ENCODE measurements at places on chromosomes 16 and 17. TPM values are rescaled to one million over a fixed set of nuclear protein-coding genes. Genes with fewer than 3 reads are reported as not detected.
A peak's percentile ranks its signal among the peaks of the same experiment; 100 is the strongest.

- H3K27ac ChIP-seq: no peak overlapping the region
- peaks cover 29% of the 10 kb centered on the region for H3K4me1 ChIP-seq
- H3K4me3 ChIP-seq: no peak overlapping the region
- DNase-seq: no peak
Measured at GRCh38 chr17:61583660-61584264, 7.3 kb downstream of the NACA2 start.

DNA sequence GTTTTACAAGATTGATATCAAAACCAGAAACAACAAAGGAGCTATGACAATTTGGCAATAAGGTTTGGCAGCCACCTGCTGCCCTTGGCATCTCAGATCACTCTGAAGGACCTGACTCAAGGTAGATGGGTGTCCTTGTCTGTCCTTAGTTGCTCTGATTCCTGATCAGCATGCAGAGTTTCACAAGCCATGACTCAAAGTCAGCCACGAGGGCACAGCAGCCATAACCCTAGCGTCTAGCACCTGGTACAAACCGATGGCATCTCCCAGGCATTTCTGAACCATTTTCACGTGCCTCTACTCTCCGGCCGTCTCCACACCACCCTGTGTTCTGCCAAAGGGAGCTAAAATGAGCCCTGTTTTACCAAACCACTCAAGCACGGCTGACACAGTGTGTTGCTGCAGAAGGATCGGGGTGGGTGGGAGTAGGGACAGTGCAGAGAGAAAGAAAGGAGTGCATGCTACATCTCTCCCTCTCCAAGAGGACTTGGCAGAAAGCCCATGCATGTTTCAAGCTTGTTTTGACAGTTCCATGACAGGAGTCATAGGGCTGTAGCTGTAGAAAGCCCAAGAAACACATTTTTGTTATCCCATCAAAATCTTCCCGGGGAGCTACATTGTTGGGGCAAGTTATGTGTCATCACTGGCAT is 297.3 kb downstream of the ABCC12 start:
- no peak overlapping the region for H3K4me3 ChIP-seq
- H3K36me3 ChIP-seq: peaks cover 5% of the 10 kb centered on the region
- no peaks in the 10 kb centered on the region for H3K4me1 ChIP-seq

DNA sequence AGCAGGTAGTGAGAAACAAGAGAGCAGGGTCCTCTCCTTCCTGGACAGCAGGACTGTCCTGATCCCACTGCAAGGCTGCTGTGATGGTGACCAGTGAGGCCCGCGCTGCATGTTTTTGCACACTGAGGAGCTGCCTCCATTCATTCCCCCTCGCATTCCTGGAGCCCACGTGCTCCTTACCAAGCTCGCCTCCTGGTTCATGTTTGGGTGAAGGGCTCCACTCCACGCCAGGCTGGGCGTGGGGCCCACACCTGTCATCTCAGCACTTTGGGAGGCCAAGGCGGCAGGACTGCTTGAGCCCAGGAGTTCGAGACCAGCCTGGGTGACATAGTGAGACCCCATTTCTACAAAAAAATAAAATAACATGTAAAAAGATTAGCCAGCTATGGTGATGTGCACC is 15.4 kb upstream of the FASN start:
- H3K36me3 ChIP-seq: no peaks in the 10 kb centered on the region
- no peaks in the 10 kb centered on the region for H3K27me3 ChIP-seq
- H3K27ac ChIP-seq: no peak overlapping the region
- no peak overlapping the region for H3K4me3 ChIP-seq

The SLC47A1 gene
- not detected for total RNA-seq

DNA sequence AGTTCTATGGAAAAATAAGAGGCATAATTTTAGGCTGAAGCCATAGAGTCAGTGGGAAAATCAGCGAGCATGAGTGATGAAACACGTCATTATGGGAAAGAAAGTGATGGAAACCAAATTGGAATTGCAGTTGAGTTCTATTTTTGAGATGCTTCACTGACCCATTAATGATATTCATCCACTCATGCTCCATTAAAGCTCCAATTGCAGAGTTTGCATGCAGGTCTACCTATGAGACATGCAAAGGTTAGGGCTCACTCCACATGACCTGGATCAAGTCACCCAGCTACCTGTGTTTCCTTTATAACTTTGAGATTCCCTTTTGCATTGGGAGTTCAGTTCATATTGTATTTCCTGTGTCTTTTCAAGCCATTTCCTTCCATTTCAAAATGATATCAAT is 8.0 kb upstream of the KRTAP2-4 start:
- peaks cover 21% of the 10 kb centered on the region for H3K4me1 ChIP-seq
- DNase-seq: no peak
- H3K27me3 ChIP-seq: no peaks in the 10 kb centered on the region
- H3K36me3 ChIP-seq: peaks cover 22% of the 10 kb centered on the region
- no peak overlapping the region for H3K4me3 ChIP-seq

The ENPP7 gene
- not detected for total RNA-seq

GRCh38 chr16:71172481-71173207 is 57.9 kb downstream of the HYDIN start:
- H3K4me3 ChIP-seq: no peak overlapping the region
- H3K27me3 ChIP-seq: peaks cover 3% of the 10 kb centered on the region
- H3K27ac ChIP-seq: no peak overlapping the region
- no peaks in the 10 kb centered on the region for H3K4me1 ChIP-seq
- no peaks in the 10 kb centered on the region for H3K36me3 ChIP-seq
- DNase-seq: no peak

GRCh38 chr16:47492428-47493377 is 31.6 kb downstream of the PHKB start:
- H3K4me3 ChIP-seq: no peak overlapping the region
- peaks cover 50% of the 10 kb centered on the region for H3K36me3 ChIP-seq
- H3K27ac ChIP-seq: no peak overlapping the region
- no peaks in the 10 kb centered on the region for H3K27me3 ChIP-seq
- no peak for DNase-seq

DNA sequence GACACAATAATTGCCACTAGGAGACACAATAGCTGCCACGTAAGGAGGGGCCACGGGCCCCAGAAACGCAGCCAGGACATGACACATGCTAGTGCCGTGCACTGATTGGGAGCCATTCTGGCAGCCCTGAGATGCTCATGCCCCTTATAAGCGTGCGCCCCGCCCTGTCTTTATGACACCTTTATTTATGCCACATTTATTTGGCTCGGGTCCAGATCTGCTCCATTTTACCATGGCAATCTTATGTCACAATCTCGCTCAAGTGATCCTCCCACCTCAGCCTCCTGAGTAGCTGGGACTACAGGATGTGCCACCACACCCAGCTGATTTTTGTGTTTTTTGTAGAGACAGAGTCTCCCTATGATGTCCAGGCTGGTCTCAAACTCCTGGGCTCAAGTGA is 43.8 kb upstream of the NF1 start:
- H3K27me3 ChIP-seq: peaks cover 29% of the 10 kb centered on the region
- no peak for DNase-seq
- peaks cover 27% of the 10 kb centered on the region for H3K4me1 ChIP-seq
- no peak overlapping the region for H3K4me3 ChIP-seq

The BEAN1 gene
- not detected for total RNA-seq

The MLKL gene
- 11.0 TPM for total RNA-seq

GRCh38 chr17:74128456-74129211 is 74.8 kb upstream of the RPL38 start:
- H3K4me1 ChIP-seq: no peaks in the 10 kb centered on the region
- no peak overlapping the region for H3K27ac ChIP-seq
- H3K27me3 ChIP-seq: peaks cover 10% of the 10 kb centered on the region
- H3K36me3 ChIP-seq: peaks cover 13% of the 10 kb centered on the region
- no peak for DNase-seq
- H3K4me3 ChIP-seq: no peak overlapping the region

GRCh38 chr17:8192070-8192815 is 2.3 kb upstream of the BORCS6 start:
- H3K36me3 ChIP-seq: no peaks in the 10 kb centered on the region
- peaks cover 2% of the 10 kb centered on the region for H3K27me3 ChIP-seq
- no peak overlapping the region for H3K27ac ChIP-seq
- peak; percentile 57 for DNase-seq
- H3K4me1 ChIP-seq: peaks cover 23% of the 10 kb centered on the region

The REXO5 gene
- 4.4 TPM for total RNA-seq

The MYH2 gene
- total RNA-seq: not detected

The THRA gene
- total RNA-seq: 32.3 TPM

- no peaks in the 10 kb centered on the region for H3K27me3 ChIP-seq
- peak overlapping the region; percentile 81 for H3K27ac ChIP-seq
- peaks cover 27% of the 10 kb centered on the region for H3K4me1 ChIP-seq
- peak; percentile 17 for DNase-seq
- H3K4me3 ChIP-seq: peak overlapping the region; percentile 94
- no peaks in the 10 kb centered on the region for H3K36me3 ChIP-seq
Measured at GRCh38 chr17:4833941-4834680, 971 bp downstream of the MINK1 start.

DNA sequence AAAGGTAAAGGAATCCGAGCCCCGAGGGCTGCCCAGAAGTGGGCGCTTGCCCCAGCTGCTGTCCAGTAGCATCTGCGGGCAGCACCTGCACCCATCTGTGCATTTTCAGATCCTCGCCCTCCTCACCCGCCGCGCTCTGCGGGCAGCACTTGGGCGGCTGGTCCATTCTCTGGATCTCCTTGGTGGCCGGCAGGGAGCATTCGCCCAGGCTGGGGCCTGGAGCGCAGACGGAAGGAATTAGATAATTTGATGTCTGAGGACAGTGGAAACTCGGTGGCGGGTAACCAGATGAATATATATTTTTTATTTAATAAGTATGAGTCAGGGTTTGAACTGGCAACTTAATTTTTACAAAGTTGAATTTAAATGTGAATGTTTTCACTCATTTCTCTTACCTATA is 88.5 kb downstream of the NPIPB11 start:
- peak overlapping the region; percentile 65 for H3K4me3 ChIP-seq
- peaks cover 12% of the 10 kb centered on the region for H3K27me3 ChIP-seq
- no peak overlapping the region for H3K27ac ChIP-seq
- peaks cover 19% of the 10 kb centered on the region for H3K4me1 ChIP-seq
- H3K36me3 ChIP-seq: no peaks in the 10 kb centered on the region

DNA sequence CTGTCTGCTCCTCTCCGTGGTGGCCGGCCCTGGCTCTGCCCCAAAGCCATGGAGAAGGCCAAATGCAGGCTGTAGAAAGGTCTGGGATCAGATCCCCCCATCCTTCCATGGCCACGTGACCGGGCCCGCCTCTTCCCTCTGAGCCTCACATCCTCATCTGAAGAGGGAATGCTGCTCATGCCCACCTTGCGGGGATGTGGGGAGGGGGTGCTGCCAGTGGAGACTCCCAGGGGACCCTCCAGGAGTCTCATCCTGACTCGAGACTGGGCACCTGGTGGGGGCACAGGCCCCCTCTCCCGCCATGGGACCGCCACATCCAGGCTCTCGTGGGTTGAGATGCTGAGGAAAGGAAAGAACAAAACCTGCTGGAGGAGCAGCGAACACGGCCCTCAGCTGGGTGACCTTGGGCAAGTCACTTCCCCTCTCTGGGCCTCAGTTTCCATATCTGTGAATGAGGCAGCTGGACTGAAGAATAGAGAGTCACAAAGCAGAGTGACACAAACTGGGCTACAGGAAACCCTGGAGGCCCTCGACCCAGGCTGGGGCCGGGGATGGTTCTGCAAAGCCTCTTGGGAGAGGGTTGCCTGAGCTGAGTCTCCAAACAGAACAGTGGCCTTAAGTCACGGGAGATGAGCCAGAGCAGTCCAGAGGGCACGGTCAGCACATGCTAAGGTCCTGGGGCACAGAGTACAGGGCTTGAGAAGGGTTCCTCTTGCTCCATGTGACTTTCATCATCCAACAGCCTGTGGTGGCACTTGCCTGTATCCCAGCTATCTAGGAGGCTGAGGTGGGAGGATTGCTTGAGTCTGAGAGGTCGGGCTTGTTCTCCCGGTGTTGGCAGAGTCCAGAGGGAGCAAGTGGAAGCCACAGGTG is 30.1 kb downstream of the SOCS1 start:
- peaks cover 5% of the 10 kb centered on the region for H3K4me1 ChIP-seq
- no peak overlapping the region for H3K4me3 ChIP-seq
- H3K27ac ChIP-seq: no peak overlapping the region
- peaks cover 2% of the 10 kb centered on the region for H3K27me3 ChIP-seq
- no peaks in the 10 kb centered on the region for H3K36me3 ChIP-seq

DNA sequence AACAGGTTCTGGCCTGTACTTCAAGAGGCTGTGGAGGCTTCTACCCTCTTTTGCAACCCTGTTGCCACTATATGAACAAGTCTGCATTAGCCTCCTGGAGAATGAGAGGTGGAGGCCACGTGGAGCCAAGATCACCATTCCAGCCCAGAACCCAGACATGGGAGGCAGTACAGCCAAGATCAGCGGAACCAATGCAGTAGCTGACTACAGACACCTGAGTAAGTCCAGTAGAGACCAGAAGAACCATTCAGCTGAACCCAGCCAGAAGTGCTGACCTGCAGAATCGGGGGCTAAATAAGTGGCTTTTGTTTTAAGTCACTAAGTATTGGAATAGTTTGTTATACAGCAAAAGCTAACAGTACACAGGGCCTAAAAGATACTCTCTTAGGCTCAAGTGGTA is 12.1 kb downstream of the FAM20A start:
- peaks cover 2% of the 10 kb centered on the region for H3K27me3 ChIP-seq
- no peak overlapping the region for H3K4me3 ChIP-seq
- H3K4me1 ChIP-seq: no peaks in the 10 kb centered on the region
- no peak overlapping the region for H3K27ac ChIP-seq
- no peaks in the 10 kb centered on the region for H3K36me3 ChIP-seq

DNA sequence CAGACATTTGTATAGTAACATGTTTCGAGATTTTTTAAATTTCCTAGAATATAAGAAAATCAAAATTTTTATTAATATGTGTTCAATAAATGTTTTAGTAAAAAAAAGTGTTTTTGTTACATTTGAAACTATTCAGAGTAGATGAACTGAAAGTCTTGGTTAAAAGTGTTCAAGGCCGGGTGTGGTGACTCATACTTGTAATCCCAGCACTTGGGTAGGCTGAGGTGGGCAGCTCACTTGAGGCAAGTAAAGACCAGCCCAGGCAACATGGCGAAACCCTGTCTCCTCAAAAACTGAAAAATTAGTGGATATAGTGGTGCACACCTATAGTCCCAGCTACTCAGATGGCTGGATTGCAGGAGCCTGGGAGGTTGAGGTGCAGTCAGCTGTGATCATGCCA is 16.8 kb upstream of the PHKG2 start:
- H3K36me3 ChIP-seq: peaks cover 28% of the 10 kb centered on the region
- no peaks in the 10 kb centered on the region for H3K4me1 ChIP-seq
- H3K27ac ChIP-seq: no peak overlapping the region
- no peak overlapping the region for H3K4me3 ChIP-seq
- no peak for DNase-seq
- no peaks in the 10 kb centered on the region for H3K27me3 ChIP-seq

DNA sequence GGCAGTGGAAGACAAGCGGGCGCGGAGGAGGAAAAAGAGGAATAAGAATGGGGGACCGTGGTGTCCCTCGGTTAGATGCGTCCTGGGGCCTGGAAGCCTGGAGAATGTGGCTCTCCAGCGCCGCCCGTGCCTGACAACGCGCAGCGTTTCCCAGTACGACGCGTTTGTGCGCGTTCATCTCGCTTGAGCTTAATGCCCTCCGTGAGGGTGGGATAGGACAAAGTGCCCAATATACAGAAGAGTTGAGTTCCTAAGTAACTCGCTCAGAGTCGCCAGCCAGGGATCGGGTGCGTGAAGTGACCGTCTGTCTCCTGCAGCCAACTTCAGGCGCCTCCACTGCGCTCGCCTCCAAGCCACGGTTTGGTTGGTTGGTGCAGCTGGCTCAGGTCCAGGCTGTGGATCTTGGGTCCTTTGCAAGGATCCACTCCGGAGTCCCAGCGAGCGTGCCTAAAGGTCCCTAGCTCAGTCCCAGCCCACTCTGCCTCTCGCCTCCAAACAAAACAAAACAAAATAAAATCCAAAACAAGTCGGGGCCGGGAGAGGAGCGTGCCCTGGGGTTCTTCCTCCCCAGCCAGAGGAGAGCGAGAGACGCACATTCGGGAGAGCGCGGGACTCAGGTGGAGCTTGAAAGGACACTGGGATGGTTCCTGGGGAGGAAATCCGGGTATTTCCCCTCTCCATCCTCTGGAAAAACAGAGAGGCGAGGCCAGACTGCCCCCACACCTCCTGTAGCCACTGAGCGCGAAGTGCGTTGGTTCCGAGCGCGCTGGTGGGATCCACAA is 974 bp downstream of the GALR2 start:
- peaks cover 53% of the 10 kb centered on the region for H3K27me3 ChIP-seq
- peaks cover 21% of the 10 kb centered on the region for H3K4me1 ChIP-seq

Measured in HFFc6 (cell line).